ENCODE measurements at places on chromosomes 13 and 19.

DNA sequence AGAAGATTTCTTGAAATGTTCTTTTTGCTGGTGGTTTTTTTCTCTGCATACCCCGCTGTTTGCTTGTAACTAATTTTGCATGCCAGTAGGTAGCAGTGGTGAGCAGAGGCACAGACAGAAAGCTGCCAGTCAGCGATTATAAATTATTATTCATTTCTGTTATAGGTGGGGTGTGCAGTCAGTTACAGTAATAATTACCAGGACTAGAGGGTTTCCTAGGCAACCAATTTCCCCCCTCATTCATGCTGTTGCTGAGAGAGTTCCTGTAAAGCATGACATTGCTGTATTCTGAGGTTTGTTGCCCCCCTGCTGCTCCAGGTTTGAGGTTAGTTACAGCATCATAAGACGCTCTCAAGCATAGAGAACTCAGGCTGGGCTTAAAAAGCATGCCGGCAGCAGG lies 104.5 kb downstream of the URI1 start:
- DNase-seq = no peak

DNA sequence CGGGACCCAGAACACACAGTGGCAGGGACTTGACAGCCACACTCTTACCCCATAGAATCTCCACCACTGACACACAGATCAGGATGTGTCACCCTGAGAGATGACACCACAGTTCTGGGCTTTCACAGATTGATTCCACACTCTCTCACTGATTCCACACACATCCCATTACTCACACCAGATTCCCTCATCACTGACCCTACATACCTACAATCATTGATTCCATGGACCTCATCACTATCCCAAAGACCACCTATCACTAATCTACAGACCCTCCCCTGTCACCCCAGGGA lies 57.6 kb upstream of the ZNF527 start:
- DNase-seq = no peak

GRCh38 chr19:3441986-3442329 lies 38.4 kb downstream of the SMIM24 start:
- no peak for DNase-seq

DNA sequence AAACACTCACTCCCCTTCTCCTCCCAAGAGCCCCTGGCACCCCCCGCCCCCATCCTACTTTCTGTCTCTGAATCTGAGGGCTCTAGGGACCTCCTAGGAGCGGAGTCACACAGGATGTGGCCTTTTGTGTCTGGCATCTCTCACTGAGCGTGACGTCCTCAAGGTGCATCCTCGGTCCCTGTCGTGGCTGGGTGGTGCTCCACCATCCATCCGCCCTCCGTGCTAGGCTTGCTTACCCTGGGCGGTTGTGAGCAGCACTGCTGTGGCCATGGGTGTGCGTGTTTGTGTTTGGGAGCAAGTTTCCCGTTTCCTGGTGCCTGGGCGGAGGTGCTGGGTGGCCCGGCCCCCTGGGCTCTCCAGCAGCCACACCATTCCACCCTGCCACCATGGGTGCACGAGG lies 12.2 kb downstream of the PLEKHJ1 start:
- no peak for DNase-seq

DNA sequence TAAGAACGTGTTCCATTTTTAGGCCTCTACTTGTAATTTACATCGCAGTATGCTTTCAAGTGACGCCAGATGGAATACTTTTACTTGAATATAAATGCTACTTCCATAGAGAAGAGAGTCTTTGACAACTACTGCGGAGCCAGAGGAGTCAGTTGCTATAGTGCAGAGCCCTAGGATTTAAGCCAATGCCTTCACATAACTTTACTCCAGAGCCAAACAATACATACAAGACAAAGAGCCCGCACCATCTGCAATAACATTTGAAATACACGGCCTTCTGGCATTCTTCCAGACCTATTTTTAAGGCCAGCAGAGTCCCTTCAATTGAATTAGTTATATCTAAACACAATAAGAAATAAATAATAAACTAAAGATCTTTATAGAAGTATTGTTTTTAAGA lies 59.4 kb downstream of the XPO4 start:
- DNase-seq = no peak

DNA sequence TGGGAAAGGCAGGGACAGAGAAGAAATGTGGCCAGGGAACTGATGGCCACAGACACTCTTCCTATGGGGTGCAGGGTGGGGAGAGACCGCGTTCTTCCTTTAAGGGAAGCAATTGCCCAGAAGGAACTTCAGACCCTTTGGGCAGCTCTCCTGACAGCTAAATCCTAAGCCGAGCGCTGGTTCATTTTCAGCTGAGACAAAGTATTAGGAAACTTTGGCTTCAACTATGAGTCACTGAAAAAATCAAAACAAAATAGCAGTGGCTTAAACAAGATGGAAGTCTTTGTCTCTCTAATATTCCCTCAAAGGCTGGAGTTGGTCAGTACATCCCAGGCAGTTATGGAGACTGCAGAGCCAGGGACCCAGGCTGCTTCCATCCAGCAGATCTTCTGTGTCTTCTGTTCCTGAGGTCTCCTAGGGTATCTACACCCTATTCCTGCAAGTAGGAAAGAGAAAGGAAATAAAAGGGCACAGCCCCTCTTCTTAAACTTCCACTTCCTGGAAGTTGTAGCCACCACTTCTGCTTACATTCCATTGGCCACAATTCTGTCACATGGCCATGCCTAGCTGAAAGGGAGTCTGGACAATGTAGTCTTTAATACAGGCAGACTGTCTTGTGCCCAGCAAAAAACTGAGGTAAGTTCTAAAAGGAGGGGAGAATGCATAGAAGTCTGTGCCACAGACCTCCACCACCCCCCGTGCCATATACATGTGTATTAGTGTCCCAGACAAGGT lies 163.5 kb downstream of the KATNAL1 start:
- no peak for DNase-seq

- no peak for DNase-seq
These were observed 246.1 kb downstream of the KCNRG start for GRCh38 chr13:50261130-50261901.

- no peak for DNase-seq
These were observed 1.4 kb downstream of the RAP2A start for GRCh38 chr13:97435323-97435722.

DNA sequence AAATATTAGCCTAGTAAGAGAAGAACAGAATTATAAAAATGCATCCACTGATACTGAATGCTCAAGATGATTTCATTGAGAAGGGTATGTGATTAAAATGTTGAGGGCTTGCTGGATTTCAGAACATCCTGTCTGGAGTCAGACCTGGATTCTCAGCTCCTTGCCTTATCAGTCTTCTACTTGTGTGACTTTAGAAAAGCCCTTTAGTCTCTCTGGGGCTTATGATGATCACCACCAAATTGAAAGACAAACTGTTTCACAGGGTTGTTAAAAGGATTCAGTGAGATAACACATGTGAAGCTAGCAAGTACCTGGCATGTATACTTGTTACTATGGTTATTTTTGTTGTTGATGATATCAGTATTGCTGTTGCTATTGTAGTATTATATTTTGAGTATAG lies 118.4 kb downstream of the GPC6 start:
- no peak for DNase-seq

DNA sequence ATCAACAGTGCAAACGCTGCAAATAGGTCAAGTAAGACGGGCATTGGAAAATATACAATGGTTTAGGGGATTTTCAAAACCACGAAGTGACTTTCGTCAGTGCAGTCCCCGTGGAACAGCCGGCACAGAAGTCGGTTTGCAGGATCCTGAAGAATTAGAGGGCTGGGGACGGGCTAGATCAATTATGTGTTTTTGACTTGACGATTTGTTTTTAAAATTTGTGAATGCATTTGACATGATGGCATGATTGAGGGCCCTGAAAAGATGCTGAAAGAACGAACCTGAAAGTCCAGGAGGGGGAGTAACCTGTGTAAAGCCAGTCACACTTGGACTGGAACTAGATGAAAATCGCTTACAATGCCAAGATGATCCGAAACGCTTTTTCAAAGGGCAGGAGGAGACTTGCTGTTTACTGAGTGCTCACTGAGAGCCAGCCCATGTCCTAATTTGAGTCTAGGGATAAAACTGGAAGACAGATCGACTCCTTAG lies 8.9 kb upstream of the DGKH start:
- no peak for DNase-seq

DNA sequence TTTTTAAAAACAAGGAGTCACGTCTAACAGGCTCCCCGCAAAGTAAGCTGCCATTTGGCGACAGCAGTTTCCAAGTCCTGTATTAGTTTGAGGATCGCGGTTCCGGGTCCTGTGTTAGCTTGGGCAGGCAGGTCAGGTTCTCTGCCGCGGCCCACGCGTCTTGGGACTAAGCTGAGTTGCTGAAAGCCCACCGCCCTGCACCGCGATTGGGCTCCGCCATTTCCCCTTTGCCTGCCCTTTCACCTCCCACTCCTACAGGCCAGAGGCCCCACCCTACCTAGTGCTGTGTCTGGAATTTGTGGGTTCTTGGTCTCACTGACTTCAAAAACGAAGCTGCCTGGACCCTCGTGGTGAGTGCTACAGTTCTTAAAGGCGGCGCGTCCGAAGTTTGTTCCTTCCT lies 6.8 kb downstream of the PARP4 start:
- DNase-seq = no peak

- no peak for DNase-seq
These were observed 52.4 kb upstream of the SPATA13 start for GRCh38 chr13:24107955-24108614.
